ENCODE measurements at places on chromosomes 13 and 19.

- peak; percentile 80 for DNase-seq
These were observed 10.2 kb downstream of the C19orf12 start for GRCh38 chr19:29704562-29705558.

DNA sequence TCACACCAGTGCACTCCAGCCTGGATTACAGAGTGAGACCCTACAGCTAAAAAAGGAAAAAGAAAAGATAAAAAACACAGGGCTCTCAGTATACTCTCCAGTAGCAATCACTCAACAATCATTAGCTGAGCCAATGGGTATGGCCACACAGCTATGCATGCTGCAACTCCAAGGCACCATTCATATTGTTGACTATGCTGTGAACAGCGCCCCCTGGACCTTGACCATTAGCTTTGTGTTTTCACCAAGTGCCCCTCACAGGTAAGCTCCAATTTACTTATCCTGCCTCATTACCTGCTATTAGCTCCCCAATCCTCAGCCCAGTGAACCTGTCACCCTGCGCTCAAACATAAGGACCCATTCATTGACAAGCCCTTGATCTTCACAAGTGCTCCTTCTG is 35.8 kb downstream of the ZIC5 start:
- no peak for DNase-seq

GRCh38 chr19:10701955-10702525 is 801 bp downstream of the QTRT1 start:
- DNase-seq = peak; percentile 76

DNA sequence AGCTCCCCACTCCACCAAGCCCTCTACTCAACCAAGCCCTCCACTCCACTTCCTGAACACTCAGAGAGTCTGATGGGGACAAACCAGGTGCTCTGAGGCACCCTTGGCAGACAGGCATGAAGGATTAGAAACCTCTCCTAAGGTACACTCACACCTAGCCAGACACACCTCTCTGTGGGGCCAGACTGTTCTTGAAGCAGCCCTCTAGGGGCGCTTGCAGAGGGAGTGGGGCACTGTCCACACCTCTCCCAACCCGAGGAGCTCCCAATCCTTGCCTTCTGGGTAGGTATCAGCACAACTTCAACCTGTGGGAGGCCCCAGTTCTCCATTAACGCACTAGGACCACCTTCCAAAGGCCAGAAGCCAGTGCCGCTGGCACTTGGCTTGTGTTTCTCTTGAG is 108.7 kb upstream of the VSTM2B start:
- DNase-seq = no peak

- DNase-seq = no peak
These were observed 224.8 kb downstream of the SPRY2 start for GRCh38 chr13:80116107-80116506.

- no peak for DNase-seq
These were observed 1.2 kb downstream of the CTXN1 start for GRCh38 chr19:7924651-7925170.

DNA sequence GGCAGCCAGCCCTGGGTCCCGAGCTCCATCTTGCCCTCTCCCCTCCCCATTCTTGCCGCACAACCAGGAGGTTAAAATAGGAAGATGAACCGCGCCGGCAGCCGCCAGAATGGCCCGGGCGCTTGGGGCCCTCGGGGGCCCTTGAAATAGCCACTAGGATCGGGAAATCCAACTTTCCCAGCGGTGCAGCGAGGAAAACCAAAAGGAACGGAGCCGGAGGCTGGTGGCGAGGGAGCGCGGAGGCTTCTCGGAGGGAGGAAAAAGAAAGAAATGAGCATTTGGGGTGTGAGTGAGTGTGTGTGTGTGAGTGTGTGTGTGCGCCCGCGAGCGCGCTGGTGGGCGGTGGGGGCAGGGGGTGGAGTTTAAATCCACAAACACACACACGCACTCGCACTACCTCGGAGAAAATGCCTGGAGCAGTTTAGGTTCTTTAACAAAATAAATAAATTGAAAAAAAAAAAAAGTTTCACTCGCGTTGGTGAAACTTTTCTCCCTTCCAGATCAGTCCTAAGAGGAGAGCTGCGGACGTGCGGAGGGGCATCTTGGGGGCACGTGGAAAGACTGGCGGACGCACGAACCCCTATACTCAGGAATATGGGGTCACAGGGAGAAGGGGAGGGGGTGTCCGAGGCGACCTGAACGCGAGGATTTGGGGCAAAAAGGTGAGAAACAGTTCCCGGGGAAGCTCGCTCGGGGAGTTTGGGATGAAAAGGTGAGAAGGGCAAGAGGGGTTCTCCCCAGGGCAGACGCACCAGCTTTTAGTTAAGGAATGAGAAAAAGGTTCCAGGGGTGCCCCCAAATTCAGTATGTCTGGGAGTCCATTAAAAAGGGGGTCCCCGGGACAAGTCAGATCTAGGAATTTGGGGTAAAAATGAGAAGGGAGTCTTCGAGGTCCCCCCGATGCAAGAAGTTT is 1.3 kb downstream of the RFX2 start:
- DNase-seq = peak; percentile 79

All from activated CD8-positive, alpha-beta memory T cell treated with anti-CD3 and anti-CD28 coated beads for 24 hours (primary cell).